ENCODE measurements at places on chromosomes 11 and 22. TPM values are rescaled to one million over a fixed set of nuclear protein-coding genes. Genes with fewer than 3 reads are reported as not detected.
A peak's percentile ranks its signal among the peaks of the same experiment; 100 is the strongest.

DNA sequence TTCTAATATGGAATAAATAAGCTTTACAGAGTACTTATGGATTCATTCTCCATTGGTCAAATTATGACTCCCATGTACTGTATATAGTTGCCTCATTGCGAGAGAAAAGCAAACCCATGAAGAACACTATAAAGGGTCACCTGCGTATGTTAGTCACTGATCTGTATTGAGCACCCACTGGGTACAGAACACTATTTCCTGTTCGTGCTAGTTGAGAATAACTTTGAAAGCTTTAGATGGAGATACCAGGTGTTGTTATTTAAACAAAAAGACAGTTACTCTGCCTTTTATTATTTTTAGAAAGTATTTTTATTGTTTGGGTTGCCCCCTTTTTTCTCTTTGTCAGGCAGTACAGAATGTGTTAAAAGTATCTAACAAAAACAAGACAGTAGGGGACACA lies 79.9 kb downstream of the DEUP1 start:
- no peak for ATAC-seq

SHISAL1 gene
- total RNA-seq, result 0.08 TPM

TEX12 gene
- total RNA-seq, result 0.16 TPM

- ATAC-seq, result no peak
Observed at GRCh38 chr22:34454598-34454997, 534.3 kb upstream of the LARGE1 start.

- ATAC-seq, result peak; percentile 81
Observed at GRCh38 chr22:36644333-36644757, 59.2 kb downstream of the CACNG2 start.

DNA sequence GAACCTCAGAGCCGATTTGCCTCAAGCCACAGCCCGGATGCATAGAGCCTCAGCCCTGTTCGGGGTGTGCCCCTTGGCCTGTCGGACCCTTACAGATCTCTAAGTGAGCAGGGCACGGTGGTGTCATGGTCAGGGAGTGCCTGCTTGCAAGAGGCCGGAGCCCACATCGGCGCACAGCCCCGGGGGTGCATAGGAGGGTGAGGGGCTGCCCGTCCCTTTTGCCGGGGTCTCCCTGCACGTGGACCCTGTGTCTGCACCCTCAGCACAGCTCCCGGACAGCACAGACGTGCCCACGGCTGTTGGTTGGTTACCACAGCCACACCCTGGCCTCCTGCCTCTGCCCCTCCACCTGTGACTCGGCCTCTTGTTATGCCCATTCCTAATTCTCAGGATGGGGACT lies 6.5 kb downstream of the RAB36 start:
- no peak for ATAC-seq

DNA sequence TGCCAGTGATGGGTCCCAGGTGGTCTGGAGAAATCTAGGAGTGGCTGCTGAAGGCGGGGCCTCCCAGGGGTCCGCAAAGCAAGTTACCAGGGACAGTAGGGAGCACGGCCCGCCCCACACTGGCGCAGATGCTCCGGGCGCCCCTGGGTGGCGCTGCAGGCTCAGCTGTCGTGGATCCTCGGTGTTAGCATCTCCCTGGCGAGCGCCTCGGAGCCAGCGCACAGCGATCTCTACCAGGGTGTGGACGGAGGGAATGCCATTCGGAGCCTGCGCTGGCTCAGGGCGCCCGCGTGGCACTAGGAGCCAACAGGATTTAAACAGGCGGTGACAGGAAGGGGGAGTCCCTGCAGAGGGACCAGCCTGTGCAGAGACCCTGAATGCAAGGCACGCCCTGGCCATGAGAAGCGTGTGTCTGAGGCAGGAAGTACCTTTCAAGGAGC lies 20.2 kb downstream of the FADS3 start:
- peak; percentile 93 for ATAC-seq

GRCh38 chr22:49994361-49995040 lies 18.1 kb downstream of the IL17REL start:
- ATAC-seq, result no peak

DNA sequence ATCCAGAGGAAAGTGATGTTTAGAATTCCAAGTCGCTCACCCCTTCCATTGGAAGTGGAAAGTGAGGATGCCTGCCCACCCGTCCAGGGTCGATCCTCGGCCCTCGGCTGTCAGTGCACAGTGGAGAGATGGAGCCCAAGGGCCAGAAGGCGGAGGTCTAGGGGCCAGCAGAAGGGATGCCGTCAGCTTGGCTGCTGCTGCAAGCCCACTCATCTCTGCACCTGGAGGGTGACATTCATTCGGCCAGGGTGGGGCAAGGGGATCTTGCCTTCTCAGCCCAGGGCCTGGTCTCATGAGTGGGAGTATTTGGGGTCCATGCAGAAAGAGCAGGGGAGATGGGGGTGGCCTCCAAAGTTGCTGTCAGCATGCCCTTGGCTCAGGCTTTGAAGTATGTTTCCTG lies 30.7 kb downstream of the LINC01488 start:
- no peak for ATAC-seq

DNA sequence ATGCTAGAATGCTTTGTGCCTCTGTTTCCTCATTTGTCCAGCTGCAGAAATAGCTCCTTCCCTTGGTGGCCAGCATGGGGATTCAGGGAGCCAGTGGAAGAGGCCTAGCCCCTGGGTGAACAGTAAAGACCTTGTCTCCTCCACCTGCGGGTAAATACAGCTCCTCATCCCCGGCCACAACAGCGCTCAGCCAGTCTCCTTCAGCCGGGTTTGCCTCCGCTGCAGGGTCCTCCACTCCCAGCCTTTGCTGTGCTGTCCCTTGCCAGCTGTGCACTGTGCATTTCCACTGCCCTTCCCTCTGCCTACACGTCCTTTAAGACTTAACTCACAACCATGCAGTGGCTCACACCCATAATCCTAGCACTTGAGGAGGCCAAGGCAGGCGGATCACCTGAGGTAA lies 1.5 kb upstream of the CDC42EP1 start:
- ATAC-seq, result no peak

GRCh38 chr11:8803973-8804372 lies 107.0 kb upstream of the AKIP1 start:
- ATAC-seq, result no peak

- no peak for ATAC-seq
Observed at GRCh38 chr11:126507646-126508045, 152.2 kb downstream of the ST3GAL4 start.

GRCh38 chr11:77400271-77400670 lies 73.6 kb downstream of the PAK1 start:
- ATAC-seq, result no peak

PRDM11 gene
- total RNA-seq, result 5.7 TPM

DNA sequence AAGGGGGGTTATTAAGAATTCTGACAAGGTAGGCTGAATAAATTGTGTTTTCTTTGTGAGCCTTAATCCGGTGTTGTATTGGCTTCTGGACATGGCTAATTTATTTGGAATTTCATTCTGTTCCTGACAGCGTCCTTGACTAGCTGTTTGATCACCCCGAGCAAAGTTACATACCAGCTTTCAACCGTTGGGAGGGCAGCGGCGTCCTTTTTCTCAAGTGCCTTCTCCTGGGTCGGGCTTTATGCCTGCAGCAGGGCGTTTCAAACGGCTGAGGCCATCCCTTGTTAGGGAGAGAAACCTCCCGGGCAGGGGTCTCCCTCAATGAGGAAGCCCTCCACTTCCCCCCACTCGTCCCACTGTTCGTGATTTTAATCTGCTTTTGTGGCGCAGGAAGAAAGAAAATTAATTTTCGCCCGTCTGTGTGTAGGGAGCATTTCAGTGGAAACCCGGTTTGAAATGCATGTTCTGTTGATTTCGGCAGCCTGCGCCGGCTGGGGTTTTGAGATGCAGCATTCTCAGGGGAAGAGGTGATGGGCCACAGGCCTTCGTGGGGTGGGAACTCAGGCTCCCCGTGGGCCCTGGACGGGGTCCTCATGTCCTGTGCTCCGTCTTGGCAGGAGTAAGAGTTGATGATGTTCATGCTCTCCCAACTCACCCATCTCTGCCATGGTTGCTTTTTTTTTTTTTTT lies 2.9 kb upstream of the SMIM38 start:
- ATAC-seq, result no peak

LDLRAD3 gene
- 7.2 TPM for total RNA-seq

DNA sequence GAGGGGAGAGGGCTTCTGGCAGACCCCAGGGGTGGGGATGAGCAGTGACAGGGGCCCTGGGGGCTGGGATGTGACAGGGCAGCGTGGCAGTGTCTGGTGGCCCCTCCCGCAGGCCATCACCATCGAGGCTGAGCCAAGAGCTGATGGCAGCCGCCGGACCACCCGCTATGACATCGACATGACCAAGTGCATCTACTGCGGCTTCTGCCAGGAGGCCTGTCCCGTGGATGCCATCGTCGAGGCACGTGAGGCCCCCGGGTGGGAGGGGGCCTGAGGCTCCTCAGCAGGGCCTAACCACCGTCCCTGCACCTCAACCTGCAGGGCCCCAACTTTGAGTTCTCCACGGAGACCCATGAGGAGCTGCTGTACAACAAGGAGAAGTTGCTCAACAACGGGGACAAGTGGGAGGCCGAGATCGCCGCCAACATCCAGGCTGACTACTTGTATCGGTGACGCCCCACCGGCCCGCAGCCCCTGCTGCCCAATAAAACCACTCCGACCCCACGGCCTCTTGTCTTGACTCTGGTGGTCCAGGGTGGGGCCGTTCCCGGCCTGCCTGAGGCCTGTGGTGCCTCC lies 2.6 kb upstream of the TCIRG1 start:
- no peak for ATAC-seq

KLHL35 gene
- 0.84 TPM for total RNA-seq

DNA sequence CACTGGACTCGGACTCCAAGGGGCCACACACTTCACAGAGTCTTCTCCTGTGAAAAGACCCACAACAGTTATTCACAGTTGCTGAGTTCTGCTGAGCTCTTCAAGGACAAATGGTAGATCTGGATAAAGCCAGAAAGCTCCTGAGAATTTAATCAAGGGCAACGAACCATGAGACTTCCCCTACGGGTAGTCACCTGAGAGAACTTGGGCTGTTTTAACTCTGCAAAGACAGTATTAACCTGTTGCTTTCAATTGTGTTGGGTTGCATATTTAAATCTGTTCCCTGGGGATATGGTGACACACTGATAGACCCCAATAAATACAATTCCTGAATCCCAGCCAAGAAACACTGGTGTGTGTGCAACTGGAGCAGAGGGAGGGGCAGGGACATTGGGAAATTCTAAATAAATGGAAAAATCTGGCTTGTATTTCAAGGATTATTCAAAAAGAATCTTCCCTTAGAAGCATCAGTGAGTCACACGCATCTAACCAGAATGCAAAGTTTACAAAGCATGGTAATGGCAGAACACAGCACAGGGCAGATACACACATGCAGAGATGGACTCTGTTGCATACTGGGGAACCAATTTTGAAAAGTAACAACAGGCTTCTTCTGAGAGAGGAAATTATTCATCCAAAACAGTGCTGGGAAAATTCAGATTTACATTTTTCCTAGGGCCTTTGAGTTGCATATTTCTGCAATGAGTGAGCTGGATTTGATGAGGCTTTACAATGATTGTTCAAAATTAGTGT lies 4.0 kb downstream of the KCNJ1 start:
- no peak for ATAC-seq

GRCh38 chr11:30313580-30313979 lies 9.3 kb upstream of the ARL14EP start:
- no peak for ATAC-seq

SVIP gene
- 14.7 TPM for total RNA-seq

RFPL1 gene
- not detected for total RNA-seq

PKNOX2 gene
- 0.28 TPM for total RNA-seq

- ATAC-seq, result no peak
Observed at GRCh38 chr11:3136546-3137455, 28.3 kb downstream of the OSBPL5 start.

CYTH4 gene
- total RNA-seq, result 1.6 TPM

- ATAC-seq, result no peak
Observed at GRCh38 chr11:122649116-122649515, 6.4 kb upstream of the UBASH3B start.

GRCh38 chr11:70159627-70160570 lies 43.2 kb upstream of the FADD start:
- peak; percentile 92 for ATAC-seq

- no peak for ATAC-seq
Observed at GRCh38 chr22:28808716-28809355, 8.5 kb upstream of the XBP1 start.

OR4D10 gene
- not detected for total RNA-seq

DNA sequence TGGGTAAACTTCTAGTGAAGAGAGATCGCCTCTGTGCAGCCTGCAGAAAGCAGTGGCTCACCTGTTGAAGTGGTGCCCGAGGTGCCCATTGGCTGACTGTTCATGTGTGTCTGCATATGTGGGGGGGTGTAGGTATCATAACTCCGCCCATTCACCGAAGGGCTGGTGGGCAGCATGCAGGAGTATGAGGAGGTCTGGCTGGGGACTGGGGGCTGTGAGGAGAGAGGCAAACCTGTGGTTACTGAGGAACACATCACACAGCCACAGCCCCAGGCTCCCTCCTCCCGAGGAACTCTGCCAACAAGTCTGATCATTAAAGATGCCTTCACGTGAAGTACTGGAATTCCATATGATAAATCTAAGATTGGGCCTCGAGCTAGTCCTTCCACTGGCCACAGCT lies 20.5 kb downstream of the PAX6 start:
- no peak for ATAC-seq

DNA sequence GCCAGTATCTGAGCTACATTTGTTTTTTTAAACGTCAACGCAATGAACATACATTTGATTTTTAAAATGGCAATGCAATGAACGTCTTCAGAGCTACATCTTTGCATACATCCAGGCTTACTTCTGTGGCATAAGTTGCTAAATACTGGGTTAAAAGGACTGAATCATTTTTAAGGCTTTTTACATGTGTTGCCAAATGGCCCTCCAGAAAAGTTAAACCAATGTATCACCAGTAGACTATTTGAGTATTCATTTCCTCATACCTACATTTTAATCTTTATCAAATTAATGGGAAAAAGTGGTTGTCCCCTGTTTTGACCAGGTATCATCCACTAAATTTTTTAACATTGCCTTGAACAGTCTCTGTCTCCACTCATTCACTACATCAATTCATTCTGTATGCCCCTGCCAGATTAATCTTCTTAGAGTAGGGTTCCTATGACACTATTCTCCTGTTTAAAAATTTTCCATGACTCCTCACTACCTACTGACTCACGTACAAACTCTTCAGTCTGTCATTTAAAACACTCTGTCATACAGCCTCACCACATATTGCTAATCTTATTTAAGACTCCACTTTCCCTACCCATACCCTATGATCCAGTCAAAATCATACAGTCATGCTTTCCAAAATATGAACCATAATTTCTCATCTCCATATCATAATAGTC lies 12.4 kb upstream of the PRRG4 start:
- ATAC-seq, result peak; percentile 93

SYT12 gene
- 0.92 TPM for total RNA-seq

DNA sequence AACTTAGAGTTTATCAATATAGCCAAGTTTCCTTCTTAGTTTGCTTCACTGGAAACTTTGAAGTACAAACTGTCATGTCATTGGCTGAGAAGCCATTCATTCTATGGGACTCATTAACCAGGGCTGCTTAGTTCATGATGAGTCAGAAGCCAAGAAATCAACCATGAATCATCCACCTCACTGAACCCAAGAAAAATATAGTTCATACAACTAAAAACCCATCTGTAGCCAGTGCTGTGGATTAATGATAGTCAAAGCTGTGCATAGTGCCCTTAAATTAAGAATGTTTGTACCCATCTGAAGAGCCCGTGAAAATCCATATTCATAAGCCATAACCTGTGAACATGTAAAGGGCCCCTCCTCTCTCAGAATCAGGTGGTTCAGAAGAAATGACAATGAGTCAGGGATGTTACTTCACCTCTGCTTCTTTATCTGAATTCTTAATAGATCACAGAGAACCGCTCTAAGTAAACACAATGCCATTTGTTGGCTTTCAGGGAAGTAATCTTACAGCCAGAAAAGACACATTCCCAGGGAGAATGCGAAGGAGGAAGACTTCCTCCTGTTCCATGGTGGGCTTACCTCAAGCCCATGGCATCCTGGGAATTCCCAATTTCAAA lies 25.4 kb downstream of the MMP20 start:
- ATAC-seq, result peak; percentile 96

C1QTNF5 gene
- total RNA-seq, result 2.0 TPM
